Fibroblast of villous mesenchyme (primary cell): ENCODE measurements at places on chromosomes 7 and 10. TPM values are rescaled to one million over a fixed set of nuclear protein-coding genes. Genes with fewer than 3 reads are reported as not detected.

Gene TMEM176A
- under 0.01 TPM in 1 of 2 replicates, not detected in the other for total RNA-seq

DNA sequence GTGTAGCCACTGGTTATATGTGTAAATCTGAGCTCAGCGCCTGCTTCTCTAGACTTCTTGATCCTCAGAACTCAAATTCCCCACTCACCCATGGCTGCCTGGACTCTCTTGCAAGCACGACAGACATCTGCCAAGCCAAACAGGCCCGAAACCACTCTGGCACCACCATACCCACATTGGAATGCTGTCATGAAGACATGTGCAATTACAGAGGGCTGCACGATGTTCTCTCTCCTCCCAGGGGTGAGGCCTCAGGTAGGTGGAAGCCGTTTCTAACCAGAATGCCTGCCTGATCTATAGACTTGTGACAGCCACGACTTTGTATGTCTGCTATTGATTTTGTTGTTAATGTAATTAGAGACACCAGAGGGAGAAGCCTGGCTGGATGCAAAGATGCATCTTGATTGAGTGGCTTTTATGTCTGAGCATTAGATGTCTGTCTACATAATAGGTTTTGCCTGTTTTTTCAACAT is 4.0 kb downstream of the BAMBI start:
- no peak for DNase-seq

DNA sequence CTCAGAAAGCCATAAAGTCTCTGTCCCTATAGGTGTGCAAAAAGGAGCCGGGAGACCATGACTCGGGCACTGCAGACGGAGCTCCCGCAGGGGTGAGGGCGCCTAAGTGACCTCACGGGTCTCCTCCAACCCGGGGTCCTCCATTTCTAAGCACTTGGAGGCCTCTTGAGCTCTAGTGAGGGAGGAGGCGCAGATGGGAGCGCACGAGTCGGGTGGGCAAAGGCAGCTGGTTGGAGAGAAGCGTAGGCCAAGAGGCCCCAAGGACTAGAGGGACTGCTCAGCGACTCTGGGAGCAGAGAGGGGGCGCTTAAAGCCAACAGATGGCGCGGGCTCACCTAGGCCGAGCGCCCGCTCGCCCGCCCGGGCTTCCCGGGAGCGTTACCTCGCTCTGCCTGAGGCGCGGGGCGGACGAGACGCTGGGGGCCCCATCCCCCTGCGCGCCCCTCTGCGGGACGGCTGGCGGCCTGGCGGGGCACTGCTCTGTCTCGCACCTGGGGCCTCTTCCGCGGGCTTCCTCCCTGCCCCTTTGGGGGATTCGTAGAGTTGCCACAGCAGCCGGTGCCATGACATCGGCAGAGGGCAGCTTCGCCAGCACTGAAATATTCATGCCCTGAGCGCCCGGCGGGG is 523 bp upstream of the CDH23 start:
- DNase-seq, result no peak

DNA sequence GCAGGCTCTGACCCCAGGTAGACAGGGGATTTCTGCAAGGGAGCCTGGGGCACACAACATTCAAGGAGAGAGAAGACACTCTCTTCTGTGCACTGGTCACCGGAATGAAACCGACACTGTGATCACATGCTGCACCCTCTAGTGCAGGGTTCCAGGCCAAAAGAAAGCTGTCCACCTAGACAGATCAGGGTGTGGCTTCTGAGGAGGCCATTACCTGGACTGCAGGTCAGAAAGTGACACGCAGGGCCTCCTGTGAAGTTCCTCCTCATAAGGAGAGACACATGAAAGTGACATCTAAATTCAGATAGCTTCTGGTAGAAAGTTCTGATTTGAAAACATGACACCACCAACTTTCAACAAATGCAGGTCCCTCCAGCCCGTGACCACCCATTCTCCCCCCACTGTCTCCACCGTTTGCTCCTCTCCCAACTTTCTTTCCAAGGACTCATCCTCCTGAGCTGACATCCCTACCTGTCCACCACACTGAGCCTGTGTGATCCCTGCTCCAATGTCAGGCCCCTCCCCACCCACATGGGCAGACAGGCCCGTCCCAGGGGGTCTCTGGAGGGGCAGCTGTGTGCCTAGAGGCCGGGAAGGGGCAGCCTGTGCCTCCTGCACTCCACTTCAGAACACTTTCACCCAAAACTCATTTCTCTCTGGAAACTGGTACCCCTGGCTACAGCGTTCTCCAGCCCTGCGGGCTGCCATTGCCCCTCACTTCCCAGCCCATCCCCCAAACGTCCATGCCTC is 198.0 kb downstream of the TNS3 start:
- DNase-seq, result no peak

DNA sequence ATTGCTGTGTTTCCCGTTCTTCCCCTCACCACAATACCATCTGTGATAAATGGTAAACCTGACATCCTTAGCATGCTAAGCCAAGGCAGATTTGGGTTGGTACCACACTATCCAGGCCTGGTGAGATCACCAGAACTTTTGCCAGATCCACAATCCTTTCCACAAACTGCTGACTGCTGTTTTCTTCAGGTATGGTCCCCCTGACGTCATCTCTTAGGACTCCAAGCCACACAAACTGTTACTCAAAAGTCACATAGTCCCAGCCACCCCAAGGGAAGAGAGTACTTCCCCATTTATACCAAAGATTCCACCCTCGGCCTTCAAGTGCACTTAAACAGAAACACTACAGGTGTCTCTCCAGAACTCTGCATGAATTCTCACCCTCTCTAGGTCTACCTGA is 34.8 kb downstream of the SLC25A13 start:
- no peak for DNase-seq

GRCh38 chr10:113073549-113074189 is 123.6 kb downstream of the TCF7L2 start:
- peak; percentile 98 for DNase-seq
